ENCODE measurements at places on chromosomes 5 and 9.

DNA sequence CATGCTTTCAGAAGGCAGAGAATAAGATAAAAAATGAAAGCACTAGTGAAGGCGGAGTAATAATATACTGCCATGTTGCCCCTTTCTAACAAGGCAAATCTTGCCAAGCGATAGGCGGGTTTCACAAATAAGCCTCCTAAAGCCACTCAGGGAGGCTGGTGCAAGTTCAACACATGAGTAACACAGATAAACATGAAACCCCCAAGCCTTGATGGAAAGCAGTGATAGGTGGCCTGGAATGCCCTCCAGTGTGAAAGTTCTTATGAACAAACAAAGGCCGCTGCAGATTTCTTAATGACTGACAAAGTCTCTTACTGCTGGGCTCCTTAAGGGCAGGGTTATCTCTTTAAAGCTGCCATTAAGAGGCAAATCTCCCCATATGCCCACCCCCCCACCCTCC is 154.7 kb downstream of the ZDHHC21 start:
- no peak for DNase-seq

- peak; percentile 4 for DNase-seq
Observed at GRCh38 chr5:143073766-143074165, 303.6 kb downstream of the ARHGAP26 start.

DNA sequence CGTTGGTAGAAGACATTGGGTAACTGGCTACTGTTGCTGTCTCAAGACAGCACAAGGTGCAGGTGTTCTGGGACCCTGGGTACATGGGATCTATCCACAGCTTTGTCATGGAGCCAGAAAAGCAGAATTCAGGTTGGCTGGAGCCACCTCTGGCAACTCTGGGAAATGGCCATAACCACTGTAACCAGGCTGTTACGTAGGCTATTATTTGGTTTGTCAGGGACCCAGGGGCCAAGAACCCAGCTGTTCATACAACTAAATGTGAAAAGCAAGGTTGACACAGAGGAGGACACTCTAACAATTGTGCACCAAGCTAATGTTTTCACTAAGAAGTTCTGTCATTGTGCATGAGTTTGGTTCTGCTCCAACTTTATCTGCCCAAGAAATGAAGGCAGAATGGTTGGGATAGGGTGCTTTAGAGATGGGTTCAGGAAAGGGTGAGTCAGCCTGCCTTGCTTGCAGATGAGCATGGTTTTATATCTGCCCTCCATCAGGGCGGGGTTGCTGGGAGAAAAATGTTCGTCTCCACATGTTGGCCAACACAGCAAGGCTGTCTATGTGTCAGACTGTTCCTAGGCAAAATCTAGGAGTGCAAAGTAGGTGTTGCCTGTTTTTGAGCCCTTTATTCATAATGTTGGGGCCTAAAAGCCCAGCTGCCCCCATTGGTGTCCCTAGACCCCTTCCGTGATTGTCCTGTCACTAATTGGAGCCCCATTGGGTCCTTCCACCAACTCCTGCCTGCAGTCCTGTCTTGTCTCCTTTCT is 131.3 kb upstream of the DAP start:
- no peak for DNase-seq

DNA sequence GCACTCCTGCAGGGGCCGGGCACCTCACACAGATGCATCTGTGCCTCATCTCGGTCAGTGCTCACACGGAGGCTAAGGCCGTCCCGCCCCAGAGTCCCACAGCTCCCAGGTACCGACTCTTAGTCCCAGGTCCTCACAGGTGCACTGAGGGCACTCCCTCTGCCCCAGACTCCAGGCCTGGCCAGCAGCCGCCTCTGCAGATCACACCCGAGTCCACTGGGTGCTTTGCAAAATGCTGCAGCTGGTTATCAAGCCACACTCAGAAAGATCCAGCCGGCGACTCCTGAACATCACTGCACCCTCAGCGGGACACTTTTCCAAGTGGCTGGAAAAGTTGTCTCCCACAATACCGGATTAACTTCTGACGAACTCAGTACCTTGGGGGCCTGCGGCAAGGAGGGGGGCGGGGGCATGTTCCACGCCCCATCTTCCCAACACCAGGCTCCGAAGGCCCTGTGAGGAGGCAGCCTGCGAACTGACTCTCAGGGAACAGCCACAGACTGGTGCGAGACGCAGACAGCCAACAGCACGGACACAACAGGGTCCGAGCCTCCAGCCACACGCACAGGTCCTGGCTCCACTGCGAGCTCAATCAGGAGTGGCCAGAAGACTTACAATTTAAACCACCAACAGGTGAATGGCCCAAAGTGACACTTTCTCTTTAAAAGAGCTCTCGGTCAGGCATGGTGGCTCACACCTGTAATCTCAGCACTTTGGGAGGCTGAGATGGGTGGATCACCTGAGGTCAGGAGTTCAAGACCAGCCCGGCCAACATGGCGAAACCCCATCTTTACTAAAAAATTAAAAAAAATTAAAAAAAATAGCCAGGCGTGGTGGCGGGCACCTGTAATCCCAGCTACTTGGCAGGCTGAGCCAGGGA is 4.0 kb downstream of the BRD3 start:
- no peak for DNase-seq

DNA sequence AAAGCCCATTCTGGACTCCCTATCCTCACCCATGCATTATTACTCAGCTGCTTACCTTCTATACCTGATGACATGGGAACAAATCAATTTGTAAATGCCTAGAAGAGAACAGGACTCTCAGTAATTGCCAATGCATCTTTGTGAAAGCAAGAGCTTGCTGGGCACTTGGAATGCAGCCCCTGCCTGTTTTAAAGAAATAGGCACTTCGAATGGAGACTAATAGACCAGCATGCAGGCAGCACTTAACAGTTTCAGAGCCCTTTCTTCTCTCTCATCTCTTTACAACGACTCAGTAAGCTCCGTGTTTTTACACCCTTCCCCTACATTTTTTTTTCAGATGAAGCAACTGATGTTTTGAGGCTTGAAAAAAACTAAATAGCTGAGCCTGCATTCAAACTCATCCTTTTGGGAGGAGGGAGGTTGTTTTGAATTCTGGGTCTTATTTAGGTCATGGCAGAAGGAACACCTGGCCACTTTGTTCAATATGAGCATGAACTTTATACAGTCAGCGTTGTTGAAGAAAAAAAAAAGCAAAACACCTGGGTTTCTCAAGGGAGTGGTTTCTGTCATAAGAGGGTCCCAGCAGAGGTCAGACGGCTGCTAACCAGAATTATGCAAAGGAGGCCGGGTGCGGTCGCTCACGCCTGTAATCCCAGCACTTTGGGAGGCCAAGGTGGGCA is 34.6 kb upstream of the WHRN start:
- DNase-seq: no peak

DNA sequence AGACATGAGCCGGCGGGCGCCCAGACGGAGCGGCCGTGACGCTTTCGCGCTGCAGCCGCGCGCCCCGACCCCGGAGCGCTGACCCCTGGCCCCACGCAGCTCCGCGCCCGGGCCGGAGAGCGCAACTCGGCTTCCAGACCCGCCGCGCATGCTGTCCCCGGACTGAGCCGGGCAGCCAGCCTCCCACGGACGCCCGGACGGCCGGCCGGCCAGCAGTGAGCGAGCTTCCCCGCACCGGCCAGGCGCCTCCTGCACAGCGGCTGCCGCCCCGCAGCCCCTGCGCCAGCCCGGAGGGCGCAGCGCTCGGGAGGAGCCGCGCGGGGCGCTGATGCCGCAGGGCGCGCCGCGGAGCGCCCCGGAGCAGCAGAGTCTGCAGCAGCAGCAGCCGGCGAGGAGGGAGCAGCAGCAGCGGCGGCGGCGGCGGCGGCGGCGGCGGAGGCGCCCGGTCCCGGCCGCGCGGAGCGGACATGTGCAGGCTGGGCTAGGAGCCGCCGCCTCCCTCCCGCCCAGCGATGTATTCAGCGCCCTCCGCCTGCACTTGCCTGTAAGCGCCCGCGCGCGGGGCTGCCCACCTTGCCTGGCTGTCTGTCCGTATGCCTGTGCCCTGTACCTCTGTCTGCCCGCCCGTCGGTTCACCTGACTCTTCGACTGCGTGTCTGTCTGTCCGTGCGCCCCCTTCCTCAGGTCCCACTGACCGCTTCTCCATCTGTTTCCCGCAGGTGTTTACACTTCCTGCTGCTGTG is 412 bp downstream of the FGF18 start:
- no peak for DNase-seq

GRCh38 chr9:126159430-126160060 is 167.1 kb upstream of the MVB12B start:
- no peak for DNase-seq

GRCh38 chr5:179345183-179345432 is 153 bp downstream of the ADAMTS2 start:
- DNase-seq: no peak

DNA sequence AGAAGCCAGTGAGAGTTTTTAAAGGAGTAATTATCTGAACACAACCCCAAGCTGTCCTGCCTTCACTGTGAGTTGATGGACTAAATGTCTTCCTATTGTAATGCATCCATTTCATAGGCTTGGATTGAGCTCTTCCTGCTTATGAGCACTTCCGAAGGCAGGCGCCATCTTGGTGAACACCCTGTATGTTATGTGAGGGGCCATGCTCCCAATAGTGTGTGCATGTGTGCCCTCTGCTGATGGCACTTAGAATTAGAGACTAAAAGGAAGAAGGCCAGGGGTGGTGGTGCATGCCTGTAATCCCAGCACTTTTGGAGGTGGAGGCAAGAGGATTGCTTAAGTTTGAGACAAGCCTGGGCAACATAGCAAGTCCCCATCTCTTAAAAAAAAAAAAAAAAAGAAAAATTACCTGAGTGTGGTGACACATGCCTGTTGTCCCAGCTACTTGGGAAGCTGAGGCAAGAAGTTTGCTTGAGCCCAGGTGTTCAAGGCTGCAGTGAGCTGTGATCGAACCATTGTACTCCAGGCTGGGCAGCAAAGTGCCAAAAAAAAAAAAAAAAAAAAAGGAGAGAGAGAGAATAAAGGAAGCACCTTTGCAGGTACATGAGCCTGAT is 65.0 kb downstream of the C9orf152 start:
- peak; percentile 89 for DNase-seq

- DNase-seq: peak; percentile 71
Observed at GRCh38 chr5:33969572-33970452, 14.7 kb downstream of the SLC45A2 start.

DNA sequence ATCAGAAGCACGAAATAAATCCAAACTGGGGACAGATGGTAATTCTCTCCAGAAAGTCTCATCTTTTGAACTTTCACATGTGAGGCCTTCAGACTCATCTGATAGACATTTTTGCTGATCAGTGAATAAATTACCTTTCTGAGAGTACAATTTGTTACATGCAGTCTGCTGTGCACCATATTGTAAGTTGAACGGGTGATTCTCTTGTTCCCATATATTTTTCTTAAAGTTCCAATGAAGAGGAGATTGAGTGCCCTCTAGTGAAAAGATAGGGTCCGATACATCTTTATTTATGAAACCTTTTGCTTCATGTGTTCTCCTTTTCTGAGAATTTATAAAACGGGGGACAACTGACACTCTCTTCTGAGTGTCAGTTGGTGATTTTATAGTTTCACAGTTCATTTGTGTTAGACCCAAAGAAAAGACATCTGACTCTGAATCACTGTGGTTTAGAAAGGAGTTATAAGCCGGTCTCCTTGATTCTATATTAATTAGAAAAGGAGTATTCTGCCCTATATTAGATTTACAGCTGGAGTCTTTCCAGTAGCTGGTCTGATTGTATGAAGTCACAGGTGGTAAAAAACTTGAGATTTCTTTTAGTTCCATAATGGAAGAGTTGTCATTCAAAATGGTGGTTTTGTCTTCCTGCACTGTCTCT is 30.4 kb downstream of the GNG10 start:
- DNase-seq: peak; percentile 81

GRCh38 chr5:115842089-115842935 is 577 bp downstream of the AP3S1 start:
- DNase-seq: peak; percentile 72

DNA sequence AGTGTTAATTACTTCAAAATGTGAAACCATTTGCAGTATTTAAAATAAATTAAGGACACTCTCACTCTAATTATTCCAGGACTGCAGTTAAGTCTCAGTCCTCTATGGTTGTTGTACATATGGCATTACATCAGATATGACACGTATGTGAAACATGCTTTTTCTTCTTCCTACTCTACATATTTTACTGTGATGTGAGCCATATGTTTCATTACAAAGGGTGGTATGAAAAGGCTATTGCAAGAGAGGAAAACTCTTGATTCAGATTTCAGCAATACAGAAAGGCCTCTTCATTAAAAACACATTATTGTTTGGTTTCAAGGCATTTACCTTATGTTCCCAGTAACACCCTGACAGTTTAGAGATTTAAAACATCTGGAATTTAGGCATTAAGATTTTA is 964.5 kb upstream of the DMAC1 start:
- no peak for DNase-seq

GRCh38 chr9:123437201-123437600 is 81.2 kb downstream of the CRB2 start:
- DNase-seq: no peak

- DNase-seq: peak; percentile 17
Observed at GRCh38 chr5:135750506-135750905, 84.0 kb upstream of the SLC25A48 start.

DNA sequence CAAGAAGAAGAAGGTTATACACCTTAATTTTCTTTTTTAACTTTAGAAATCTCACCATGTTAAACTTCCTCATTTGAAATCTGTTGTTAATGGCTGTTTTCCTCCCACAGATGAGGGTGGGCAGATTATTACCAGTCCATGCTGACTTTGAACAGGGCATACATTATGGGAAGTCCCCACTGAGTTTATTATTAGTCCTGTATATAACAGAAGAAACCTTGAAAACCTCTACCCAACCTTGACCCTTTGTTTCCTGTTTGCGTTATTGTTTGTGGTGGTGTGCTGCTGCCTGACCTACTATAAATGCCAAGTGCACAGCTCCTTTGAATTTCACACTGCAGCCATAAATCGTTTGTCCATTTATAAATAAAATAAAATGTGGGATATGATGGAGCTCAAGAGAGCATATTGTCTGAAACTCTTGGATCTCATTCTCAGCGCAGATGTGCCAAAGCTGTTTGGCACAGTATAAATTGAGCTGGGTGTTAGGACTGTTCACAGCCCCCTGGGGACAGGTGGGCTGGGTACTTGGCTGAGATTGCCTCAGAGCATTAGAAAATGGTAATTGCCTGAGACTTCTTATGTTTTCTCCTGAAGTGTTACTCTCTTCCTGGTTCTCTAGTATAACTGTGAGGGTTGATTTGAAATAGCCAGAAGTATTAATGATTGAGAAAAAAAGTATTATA is 139.6 kb downstream of the SPATA31D1 start:
- no peak for DNase-seq
